ENCODE measurements at places on chromosomes 5 and 9.

GRCh38 chr5:86532429-86532828, 85.3 kb upstream of the COX7C start:
- no peak for DNase-seq

DNA sequence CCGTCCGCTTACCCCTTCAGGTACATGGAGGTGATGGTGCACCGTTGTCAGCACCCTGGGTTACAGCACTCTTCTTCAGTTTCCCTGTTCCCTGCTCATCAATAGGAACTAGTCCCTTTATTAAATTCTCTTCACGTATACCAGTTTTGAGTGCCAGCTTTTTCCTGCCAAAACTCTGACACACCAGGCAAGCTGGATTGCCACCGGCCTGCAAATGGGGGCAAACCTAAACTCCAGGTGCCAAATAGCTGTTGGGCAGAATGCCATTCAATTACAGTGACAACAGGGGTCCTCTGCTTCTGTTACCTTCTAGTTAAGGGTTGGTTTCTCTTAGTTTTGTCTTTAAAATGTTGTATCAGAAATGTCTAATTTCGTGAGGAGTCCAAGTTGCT, 400.4 kb downstream of the OSTF1 start:
- no peak for DNase-seq

DNA sequence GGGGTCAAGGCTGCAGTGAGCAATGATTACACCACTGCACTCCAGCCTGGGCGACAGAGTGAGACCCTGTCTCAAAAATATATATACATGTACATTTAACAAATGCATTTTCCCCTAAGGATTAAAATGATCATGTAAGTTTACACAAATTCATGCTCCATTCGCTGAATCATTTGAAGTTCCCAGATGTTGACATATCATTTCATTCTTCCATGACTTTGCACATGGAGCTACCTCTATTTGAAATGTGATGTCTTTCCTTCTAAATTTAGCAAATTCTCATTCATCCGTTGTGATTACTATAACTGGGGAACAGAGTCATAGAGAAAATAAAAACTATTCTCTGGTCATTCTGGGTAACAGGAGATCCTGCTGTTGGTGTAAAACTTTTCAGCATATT, 10.6 kb downstream of the PTGER4 start:
- DNase-seq = no peak

GRCh38 chr9:114410910-114411309, 23.1 kb upstream of the AKNA start:
- no peak for DNase-seq

- no peak for DNase-seq
These were observed 208.6 kb upstream of the BRINP1 start for GRCh38 chr9:119577881-119578280.

DNA sequence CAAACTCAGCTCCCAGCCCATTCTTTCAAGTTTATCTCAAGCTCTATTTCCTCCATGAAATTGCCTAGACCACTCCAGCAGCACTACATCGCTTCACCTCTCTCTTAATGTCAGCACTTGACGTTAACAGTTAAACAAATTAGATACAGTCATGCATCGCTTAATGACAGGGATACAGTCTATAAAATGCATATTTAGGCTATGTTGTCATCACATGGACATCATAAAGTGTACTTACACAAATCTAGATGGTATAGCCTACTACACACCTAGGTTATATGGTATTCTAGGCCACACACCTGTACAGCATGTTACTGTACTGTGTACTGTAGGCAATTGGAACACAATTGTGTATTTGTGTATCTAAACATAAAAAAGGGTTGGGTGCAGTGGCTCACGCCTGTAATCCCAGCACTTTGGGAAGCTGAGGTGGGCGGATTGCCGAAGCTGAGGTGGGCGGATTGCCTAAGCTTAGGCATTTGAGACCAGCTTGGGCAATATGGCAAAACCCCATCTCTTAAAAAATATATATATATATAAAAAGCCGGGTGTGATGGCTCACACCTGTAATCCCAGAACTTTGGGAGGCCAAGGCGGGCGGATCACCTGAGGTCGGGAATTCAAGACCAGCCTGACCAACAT, 13.4 kb upstream of the PCSK5 start:
- no peak for DNase-seq

GRCh38 chr9:21316860-21317259, 11.7 kb upstream of the IFNA5 start:
- DNase-seq = no peak

GRCh38 chr9:89886281-89886700, 281.5 kb downstream of the GADD45G start:
- DNase-seq = no peak

- DNase-seq = no peak
These were observed 18.9 kb upstream of the NPR3 start for GRCh38 chr5:32692036-32692746.

- DNase-seq = no peak
These were observed 14.5 kb downstream of the FBXW2 start for GRCh38 chr9:120778758-120779157.

GRCh38 chr9:133457748-133458147, 2.0 kb upstream of the CACFD1 start:
- no peak for DNase-seq

DNA sequence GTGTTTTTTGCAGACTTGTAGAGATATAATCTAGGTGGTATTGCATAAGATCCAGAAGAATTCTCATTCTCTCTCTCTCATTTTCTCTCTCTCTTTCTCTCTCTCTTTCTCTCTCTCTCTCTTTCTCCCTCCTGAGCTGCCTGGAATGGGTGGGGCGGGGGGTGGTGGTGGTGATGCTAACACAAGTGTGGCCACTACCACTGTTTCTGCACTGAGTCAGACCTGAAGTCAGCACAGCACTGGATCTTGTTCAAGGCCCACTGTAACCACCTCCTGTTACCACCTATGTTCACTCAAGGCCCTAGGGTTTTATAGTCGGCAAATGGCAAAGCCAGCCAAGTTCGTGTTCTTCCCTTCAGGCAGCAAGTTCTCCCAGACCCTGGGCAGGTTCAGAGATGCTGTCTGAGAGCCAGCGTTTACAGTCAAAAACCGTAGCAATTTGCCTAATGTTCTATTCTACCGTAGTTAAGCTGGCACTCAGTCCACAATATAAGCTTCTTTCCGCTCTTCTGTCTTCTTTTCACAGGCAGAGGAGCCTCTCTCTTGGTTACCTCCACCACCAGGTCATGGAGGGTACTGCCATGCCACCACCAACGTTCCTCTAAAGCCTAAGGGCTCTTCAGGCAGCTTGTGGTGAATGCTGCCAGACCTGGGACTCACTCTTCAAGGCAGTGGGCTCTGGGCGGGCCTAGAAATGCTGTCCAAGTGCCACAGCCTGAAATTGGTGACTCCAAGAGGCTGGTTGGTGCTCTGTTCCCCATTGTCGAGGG, 235.7 kb upstream of the PRR16 start:
- DNase-seq = no peak

DNA sequence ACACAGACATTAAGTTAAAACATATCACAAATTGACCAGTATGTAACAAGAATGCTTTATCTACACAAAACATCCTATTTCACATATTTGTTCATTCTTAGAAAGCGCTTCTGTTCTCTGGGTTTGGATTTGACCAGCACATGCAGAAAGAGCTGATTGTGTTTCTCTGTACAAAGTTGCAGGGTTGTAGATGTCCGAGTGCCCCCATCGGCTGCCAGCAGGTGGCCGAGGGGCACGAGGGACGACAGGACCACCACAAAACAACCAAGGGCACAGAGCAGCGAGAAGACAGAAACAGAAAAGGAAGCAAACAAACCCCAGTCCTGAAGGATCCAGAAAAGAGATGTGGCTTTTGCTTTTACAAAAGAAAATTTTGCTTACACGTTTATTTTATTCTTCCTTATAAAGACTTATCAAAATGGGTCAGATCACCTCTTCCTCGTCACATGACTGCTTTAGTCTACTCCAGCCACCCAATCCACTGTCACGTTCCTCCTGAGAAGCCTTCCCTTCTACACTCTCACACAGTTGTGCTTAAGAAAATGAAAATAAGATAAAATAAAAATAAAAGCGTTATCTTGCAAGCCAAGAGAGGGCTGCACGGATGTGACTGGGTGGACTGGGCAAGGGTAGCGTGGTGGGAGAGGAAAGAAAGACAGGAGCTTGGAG, 9.5 kb downstream of the OTP start:
- DNase-seq = no peak

DNA sequence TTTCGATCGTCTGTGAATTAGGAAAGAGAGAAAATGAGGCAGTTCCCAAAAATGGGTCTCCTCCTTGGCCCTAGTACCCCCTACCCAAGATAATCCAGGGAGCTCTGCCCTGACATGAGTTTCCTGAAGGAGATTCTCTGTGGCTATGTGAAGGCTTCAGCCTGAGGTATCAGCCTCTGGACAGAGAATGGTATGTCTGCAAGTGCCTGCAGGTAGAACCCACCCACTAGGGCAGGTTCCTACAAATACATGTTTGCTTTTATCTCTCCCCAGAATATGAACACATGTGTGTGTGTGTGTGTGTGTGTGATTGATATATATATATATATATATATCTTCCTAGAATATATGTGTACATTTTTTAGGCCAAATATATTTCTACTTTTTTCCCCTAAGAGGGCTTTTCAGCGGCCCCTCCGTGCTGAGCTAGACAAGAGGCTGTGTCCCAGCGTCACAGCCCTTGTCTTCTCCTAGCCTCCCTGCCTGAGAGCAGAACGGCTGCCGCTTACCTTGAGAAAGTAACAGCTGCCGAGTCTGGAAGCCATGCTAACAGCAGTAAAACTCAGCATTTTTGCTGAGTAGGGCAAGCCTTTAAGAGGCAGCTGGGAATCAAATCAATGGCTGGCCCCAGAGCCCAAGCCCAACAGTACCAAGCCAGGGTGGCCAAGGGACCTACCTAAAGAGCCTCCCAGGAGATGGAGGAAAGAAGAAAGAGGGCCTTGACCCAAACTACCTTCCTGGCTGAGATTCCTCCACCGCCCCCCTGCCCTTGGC, 2.1 kb downstream of the BRINP1 start:
- DNase-seq = no peak

DNA sequence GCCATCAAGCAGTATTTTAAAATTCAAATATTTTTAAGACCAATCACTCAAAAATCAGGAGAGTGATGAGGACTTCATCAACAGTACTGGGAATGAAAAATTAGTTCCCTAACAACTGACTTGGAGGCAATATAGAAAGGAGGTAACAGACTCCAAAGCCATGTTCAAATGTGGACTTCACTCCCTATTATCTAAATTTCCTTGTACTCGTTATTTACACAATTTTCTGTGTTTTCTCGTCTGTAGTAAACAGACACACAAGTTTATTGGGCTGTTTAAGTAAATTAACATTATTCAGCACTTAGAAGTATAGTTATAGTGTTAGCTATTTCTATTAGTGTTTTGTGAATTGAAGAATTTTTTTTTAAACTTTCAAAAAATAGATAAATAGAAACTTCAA, 159.5 kb upstream of the FTMT start:
- DNase-seq = no peak

DNA sequence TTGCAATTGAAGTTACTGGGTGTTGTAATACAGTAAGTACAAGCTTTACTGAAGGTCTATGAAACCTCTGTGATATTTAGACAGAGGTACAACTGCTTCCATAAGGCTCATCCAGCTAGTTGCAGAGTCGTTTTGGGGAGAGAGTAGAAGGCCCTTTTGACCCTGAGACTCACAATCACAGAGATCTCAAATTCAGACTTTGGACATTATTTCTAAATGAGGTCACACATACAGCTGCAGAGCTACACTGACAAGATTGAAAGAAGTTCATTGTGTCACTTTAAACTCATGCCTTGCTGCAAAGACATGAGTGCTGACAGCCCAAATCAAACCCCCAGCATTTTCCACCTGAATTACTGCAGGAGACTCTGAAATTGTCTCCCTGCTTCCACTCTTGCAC, 205.9 kb upstream of the TMEM161B start:
- no peak for DNase-seq

GRCh38 chr9:81461196-81461595, 228.2 kb downstream of the TLE1 start:
- no peak for DNase-seq

DNA sequence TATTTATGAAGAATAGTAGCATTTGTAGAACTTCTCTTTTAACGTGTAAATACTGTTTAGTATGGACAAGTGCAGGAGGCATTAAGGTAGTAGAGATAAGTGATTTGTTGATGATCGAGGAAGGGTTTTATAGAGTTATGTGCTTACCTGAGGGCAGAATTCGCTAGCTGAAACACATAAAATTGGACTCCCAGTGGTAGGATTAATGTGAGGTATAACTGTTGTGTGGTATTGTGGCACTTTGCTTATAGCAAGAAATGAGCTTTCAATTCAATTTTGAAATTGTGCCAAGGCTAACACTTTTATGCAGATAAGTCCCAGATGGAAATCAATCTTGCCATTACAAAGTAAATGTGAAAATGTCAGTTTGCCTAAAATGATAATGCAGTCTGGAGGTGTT, 1.2 kb downstream of the AP3S1 start:
- DNase-seq = no peak

GRCh38 chr9:68998385-68998784, 15.5 kb downstream of the PRKACG start:
- DNase-seq = no peak

DNA sequence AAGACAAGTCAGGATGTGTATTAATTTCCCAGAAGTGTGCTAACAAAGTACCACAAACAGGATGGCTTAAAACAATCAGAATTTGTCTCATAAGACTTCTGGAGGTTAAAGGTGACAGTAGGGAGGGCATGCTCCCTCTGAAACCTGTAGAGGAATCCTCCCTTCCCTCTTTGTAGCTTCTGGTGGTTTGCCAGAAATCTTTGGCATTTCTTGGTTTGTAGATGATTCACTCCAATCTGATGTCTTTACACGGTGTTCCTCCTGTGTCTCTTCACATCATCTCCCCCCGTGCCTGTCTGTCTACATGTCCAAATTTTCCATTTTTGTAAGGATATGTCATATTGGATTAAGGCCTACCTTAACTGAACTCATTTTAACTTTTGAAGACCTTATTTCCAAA, 471.5 kb downstream of the ZNF608 start:
- no peak for DNase-seq

DNA sequence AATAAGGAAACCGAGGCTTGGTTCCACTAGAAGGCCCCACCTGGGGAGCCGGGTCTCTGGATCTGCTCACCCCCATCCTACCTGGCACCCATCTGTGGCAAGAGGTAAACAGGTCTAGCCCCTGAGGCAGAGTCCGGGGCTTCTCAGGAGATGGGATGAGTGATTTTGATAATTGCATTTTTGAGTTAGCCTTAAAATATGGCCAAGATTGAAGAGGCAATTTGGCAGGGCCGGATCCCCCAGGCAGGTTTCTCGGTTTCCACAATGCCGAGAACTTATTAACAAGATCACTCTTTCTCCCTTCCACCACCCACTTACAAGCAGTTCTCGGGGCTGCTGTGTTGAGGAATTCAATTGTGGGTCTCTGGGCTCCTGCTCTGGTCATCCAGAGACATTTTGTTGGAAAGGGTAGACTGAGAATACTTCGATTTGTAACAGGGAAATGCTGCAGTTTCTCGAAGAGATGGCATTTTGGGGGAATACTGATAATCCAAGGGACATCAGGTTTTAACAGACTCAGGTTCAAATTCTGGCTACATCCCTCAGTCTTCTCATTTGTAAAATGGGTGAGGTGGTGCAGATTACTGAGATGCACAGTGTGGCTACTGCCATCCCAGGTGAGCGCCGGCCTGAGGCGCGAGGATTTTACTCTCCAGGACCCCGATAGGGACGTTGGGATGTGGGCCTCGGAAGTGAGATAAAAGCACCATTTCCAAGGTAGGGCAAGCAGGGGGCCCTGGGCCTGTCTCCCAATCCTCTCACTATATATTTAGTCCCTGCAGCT, 194.2 kb downstream of the CDK5RAP2 start:
- no peak for DNase-seq
